ENCODE measurements at places on chromosomes 7 and 10.

GRCh38 chr7:151715666-151716315, 161.1 kb downstream of the PRKAG2 start:
- no peak for DNase-seq

DNA sequence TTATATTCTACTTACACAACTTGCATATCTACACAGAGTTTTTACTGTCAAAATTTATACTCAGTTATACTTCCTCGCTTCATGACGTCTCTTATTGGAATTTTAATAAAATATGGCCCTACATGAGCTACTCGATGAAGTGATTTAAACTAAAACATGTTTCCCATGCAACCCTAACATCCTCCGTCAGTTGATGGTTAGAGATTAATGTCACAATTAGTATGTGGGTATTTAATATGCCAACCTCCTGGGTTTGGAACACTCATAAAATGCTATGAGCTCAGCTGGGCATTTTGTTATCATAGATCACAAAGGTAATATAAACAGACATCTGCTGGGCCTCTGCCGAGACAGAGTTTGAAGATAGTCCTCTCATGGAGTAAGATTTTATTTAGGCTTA, 66.5 kb downstream of the GNAT3 start:
- no peak for DNase-seq

- DNase-seq: no peak
Observed at GRCh38 chr10:18436902-18437301, 214.5 kb downstream of the NSUN6 start.

DNA sequence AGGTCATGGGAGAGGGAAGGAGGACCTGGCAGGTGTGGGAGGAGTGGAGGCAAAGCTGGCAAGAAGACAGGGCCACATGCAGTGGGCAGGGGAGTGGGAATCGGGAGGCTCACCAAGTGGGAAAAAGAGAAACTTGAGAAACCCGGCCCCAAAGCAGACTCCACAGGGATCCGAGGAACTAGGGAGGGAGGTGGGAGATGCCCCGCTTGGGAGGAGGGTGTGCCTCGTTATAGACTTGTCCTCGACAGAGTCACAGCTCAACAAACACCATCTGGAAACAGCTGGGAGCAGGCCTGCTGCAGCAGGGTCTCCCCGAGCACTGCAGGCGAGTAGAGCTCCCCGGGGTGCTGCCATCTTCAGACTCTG, 54.8 kb downstream of the MKI67 start:
- DNase-seq: no peak

DNA sequence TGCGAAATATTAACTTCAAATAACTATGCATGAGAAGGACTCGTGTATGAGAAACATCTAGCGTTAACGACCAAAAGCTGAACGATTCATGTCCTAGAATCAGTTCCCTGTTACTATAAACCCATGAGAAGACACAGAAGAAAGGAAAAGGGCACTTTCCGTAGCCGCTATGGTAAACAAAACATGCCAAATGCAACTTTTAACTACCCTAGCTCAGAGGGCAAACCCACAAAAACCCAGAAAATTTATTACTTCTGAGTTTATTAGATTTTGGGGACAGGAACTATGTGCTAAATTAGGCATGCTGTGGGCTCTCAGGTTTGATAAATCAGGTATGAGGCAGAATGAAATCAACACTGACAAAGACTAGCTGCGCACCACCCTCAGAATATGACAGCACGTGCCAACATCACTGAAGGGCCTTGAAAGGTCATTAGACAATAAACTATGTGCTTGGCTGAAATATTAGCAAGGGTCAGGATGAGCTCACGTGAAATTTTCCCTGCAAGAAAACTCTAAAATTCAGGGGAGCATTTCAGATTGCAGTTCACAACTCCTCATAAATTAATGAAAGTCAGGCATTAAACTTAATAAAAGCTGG, 102.6 kb downstream of the GLI3 start:
- DNase-seq: no peak

- peak; percentile 65 for DNase-seq
Observed at GRCh38 chr7:74002474-74003017, 25.4 kb upstream of the ELN start.

Data from mesenchymal stem cell (in vitro differentiated cells and primary cell).